ENCODE measurements at places on chromosomes 1 and 21.

- no peak for DNase-seq
Observed at GRCh38 chr21:19999369-20000272, 998.6 kb upstream of the NCAM2 start.

DNA sequence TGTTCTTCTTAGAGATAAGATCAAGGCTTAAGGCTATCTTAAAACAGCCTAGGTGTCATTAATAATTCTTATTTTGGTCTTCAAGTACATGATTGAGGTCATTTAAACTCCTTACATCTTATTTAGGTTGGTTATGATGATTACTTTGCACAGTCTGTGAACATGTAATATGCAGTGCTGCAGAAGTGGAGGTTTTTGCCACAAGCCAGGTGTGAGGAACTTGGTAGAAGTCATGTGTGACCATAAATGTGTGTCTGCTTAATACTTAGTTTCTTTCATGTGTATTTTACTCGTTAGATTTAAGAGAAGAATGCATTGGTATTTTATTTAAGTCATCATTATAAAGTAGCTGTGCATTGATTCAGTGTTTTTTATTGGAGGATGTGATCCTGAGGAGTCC lies 10.1 kb downstream of the ATG4C start:
- no peak for DNase-seq

GRCh38 chr1:212529211-212529741 lies 79.3 kb upstream of the ATF3 start:
- peak; percentile 93 for DNase-seq

DNA sequence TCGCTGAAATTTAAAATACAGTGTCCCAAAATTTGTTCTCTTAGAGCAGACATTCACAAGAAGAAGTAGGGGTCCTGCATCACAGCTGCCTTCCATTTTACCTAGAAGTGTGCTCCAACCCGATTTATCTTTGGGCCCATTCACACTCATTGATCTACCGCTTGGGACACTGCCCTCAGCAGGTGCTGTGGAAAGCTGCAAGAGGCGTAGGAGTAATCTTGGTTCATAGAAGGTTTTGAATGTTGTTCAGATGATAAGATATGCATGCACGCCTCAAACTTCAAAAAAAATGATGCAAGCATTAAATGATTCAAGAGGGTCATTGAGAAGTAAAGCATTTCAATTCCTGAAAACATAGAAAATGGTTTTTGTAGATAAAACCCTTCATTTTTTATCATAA lies 18.6 kb upstream of the C1orf105 start:
- DNase-seq = no peak

GRCh38 chr1:174110053-174110452 lies 49.3 kb upstream of the RABGAP1L start:
- DNase-seq = no peak

GRCh38 chr1:204409123-204409522 lies 2.5 kb downstream of the PPP1R15B start:
- no peak for DNase-seq

- DNase-seq = no peak
Observed at GRCh38 chr1:47792779-47793178, 204.4 kb downstream of the TRABD2B start.

- DNase-seq = no peak
Observed at GRCh38 chr1:46394108-46394871, at the start of gene FAAH. FAAH (plus strand) TSS chr1:46394317; CDS start chr1:46394349, 32 bp downstream.

DNA sequence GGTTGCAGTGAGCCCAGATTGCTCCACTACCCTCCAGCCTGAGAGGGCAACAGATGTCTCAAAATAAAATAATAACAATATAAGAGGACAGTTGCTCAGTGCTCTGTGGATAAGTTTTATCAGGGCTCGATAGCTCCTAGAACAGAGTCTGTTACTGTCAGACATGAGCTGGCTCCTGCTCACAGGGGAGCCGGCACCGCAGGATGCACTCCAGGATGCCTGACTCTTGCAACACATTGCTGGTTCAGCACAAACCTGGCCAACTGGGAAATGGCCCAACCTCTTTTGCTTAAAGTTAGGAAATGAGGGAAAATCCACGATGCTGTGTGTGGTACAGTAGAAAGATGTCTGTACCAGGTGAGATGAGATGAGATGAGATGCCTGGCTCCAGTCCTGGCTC lies 5.8 kb upstream of the CTSE start:
- DNase-seq = peak; percentile 56

DNA sequence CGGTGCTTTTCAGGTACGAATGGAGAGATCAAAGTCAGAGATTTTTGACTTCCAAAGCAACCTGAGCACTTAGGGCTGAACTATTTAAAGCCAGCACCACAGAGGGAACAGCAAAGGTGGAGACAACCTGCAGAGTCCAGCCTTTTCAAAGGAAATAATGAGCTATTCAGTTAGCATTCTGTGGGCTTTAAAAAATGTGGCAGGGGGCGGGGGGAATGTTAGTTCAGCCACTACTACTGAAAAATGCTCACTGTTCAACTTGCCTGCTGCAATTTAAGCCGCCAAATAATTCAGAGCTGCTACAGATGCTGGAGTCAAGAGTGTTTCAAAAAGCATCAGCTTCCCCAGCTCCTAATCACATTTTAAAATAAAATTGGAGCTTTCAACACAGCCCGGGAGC lies 473.3 kb upstream of the PLXNA2 start:
- no peak for DNase-seq

DNA sequence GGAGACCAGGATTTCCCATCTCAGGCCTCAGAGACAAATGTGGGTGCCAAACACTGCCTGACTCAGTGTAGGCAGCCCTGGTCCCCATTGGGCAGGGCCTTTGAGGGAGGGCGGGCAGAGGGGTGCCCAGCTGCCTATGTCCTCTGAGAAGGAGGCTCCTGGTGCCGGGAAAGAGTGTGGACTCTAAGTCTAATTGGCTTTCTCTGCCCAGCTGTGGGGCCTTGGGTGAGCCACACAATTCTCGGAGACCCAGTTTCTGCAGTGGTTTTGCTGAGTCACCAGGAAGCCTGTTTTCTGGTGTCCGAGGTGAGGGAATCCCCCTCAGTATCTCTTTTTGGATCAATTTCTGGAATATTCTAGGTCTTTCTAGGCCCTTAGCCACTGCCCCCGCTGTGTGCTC lies 35.3 kb upstream of the ACTL8 start:
- peak; percentile 10 for DNase-seq

DNA sequence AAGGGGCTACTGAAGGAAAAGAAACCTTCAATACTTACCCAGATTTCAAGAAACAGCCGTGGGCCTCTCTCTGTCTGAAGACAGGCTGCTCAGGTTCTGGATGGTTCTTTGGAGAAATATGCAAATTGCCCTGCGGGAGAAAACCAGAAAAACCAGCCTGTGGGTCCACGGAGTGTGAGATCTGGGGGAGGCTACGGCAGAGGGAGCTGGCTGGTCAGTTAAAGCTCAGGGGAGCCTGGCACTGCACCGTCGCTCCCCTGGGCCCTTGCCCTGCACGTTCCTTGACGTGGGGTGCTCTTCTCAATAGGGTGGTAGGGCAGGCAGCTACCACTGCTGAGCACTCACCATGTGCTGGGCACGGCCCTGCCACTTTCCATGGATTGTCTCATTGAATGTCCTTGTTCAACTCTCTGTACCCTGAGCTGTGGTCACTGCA lies 12.7 kb downstream of the TMCO4 start:
- no peak for DNase-seq

DNA sequence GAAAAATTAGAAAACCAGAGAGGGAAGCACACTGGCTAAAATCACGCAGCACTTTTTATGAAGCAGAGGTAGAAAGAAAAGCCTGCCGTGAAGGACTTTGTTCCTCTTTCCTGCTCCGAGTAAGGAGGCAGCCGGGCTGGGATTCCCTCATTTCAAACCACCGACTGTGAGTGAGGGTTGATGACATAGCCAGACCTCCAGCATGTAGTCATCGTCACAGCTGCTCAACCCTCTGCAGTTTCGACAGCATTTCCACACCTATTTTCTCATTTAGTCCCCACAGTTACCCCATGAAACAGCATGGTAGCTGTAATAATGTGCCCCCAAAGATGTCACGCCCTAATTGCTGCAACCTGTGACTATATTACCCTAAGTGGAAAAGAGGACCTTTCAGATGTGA lies 35.3 kb downstream of the FCRL5 start:
- no peak for DNase-seq

DNA sequence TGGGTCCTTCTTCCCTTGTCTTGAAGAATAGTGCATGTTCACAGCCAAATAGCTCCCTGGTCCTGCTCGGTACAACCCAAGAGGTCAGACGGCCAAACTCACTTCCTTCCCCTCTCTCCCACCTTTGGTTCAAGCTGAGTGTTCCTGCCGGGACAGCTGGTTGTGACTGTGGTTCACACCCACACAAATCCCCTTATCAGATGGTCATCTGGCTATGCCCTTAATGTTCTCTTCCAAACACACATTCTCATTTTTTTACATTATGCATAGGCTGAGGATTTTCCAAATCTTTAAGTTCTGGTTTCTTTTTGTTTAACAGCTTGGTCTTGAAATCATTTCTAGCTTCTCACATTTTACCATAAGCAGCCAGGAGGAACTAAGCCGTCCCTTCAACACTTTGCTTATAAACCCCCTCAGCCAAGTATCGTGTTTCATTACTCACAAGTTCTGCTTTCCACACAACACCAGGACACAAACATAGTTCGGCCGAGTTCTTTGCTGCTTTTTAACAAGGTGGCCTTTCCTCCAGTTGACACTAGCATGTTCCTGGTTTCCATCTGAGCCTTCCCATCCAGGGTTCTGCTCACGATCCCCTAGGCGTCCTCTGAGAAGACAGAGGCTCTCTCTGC lies 19.7 kb upstream of the TSPEAR start:
- no peak for DNase-seq

DNA sequence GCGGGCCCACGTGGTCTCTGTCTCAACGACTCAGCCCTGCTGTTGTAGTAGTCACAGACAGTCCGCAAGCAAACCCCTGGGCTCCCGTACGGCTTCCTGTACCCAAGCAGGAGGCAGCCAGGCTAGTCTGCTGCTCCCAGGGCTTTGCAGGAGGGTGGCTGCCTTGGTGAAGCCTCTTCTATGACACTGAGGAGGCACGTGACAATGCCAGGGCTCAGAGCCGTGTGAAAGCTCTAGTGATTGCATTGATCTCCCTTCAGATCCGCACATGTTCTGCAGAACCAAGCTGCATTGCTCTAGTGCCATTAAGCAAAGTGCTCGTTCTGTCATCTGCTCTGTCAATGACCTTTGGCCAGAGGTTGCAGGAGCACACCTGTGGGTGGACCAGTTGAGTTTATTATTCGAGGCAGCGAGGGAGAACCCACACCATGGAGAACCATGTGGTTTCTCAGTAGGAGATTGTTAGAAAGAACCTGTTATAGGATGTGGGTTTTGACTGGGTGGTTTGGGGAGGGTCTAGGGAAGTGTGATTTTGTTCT lies 18.0 kb downstream of the UMODL1 start:
- no peak for DNase-seq

GRCh38 chr1:96845464-96845863 lies 123.9 kb downstream of the PTBP2 start:
- DNase-seq = no peak

DNA sequence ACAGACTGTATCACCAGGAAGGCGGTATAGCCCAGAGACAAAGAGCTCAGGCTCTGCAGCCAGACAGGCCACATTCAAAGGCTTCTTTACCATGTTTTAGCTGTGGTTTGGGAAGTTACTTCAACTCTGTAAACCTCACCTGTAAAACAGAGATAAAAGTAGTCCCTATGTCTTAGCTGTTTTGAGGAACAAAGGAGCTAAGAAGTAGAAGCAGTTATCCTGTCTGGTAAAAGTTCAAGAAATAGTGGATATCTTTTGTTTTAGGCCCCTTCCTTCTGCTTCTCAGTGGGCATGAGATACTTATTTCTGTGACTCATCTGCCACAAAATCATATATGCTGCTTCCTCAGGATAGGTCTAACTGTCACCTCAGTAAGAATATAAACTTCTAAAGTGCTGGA lies 6.5 kb downstream of the CD34 start:
- DNase-seq = no peak

DNA sequence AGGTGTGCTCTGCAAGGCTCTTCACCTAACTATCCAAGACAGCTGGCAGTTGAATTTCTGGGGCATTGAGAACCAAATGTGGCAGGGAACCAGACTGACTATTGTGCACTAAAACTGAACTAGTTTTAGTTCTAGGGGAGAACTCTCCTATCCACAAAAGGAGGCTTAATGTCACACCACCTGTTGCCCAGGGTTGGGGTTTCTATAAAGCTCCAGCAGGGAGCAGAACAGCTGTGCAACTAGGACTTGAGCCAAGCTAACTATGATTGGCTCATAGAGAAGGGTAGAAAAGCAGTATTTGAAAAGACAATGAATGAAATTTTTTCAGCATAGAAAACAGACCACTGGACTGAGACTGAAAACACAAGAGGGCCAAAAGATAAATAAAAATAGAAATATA lies 53.3 kb upstream of the FGGY start:
- no peak for DNase-seq

GRCh38 chr21:33434770-33435360 lies 31.7 kb downstream of the IFNGR2 start:
- peak; percentile 94 for DNase-seq

- DNase-seq = no peak
Observed at GRCh38 chr1:44237721-44238457, 24.6 kb downstream of the DMAP1 start.

DNA sequence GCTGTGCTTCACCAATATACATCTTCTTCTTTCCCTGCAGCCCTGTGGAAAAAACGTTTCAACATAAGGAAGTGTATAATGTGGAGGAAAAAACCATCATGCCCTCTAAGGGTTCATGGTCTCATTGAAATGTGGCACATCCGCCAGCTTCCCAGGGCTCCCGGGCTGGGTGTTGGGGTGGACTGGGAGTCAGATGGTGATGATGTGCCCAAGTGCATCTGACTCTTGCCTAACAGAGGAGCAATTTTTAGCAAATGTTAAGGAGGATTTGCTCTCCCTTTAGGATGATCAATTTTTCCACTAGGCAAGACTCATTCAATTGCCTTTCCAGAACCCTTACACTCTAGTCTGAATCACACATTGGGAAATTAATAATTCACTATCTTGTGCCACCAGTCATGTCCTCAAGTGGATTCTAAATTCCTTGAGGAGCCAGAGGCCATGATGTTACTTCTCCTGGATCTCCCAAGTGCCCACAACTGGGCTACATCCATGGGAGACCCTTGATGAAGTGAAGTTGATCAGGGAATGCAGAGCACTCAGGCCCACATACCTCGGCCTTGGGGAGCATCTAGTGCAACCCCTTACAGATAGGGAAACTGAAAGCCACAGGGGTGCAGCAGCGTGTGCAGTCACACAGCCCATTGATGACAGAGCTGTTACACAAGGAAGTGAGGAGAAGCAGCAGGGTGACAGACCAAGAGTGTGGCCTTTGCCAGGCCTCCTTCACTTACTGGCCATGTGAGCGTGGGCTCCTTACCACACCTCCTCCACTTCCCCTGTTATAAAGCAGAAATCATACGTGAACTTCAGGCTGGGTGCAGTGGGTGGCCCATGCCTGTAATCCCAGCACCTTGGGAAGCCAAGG lies 100.0 kb upstream of the SLC44A3 start:
- no peak for DNase-seq

GRCh38 chr1:183267646-183268431 lies 81.8 kb downstream of the LAMC2 start:
- DNase-seq = peak; percentile 97

GRCh38 chr1:162168261-162168660 lies 98.8 kb downstream of the NOS1AP start:
- DNase-seq = no peak

GRCh38 chr1:30300669-30301068 lies 422.7 kb downstream of the MATN1 start:
- no peak for DNase-seq
